ENCODE measurements at places on chromosomes 5 and 9.

- DNase-seq: no peak
These were observed 20.2 kb downstream of the SNX18 start for GRCh38 chr5:54537725-54538124.

DNA sequence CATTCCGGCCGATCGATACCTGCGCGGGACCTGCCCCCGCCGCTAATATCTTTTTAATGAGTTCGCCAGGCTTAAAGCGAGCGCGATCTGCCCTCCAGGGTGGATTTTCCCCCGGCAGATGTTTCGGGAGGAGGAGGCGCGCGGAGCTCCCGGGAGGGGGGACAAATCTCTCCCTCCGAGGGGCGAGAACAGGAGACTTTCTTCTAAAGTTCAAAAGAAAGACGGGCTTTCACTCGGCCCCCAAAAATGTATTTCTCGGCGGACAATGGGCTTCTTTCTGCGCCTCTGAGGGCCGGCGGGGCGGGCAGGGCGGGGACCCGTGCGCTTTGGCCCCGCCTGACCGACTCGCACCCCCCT lies 4.1 kb upstream of the PRDM12 start:
- DNase-seq: no peak

- no peak for DNase-seq
These were observed 89.3 kb upstream of the IL12B start for GRCh38 chr5:159419576-159419975.

- no peak for DNase-seq
These were observed 29.3 kb downstream of the AMBP start for GRCh38 chr9:114048533-114049415.

- no peak for DNase-seq
These were observed 125.9 kb downstream of the RGS3 start for GRCh38 chr9:113589407-113589806.

GRCh38 chr9:112110094-112110776 lies 64.9 kb downstream of the SUSD1 start:
- DNase-seq: no peak

GRCh38 chr5:158609333-158610050 lies 490.2 kb downstream of the EBF1 start:
- no peak for DNase-seq

- no peak for DNase-seq
These were observed 1133.2 kb upstream of the CDH18 start for GRCh38 chr5:21121213-21121612.

- no peak for DNase-seq
These were observed 205.6 kb downstream of the C9orf50 start for GRCh38 chr9:129414993-129415941.

- no peak for DNase-seq
These were observed 118.2 kb downstream of the BOD1 start for GRCh38 chr5:173498286-173498685.

GRCh38 chr5:168528521-168529373 lies at the start of gene FBLL1:
TSS of gene FBLL1 (plus strand) at chr5:168529305. CDS start at chr5:168529505, 200 bp downstream.
- no peak for DNase-seq

DNA sequence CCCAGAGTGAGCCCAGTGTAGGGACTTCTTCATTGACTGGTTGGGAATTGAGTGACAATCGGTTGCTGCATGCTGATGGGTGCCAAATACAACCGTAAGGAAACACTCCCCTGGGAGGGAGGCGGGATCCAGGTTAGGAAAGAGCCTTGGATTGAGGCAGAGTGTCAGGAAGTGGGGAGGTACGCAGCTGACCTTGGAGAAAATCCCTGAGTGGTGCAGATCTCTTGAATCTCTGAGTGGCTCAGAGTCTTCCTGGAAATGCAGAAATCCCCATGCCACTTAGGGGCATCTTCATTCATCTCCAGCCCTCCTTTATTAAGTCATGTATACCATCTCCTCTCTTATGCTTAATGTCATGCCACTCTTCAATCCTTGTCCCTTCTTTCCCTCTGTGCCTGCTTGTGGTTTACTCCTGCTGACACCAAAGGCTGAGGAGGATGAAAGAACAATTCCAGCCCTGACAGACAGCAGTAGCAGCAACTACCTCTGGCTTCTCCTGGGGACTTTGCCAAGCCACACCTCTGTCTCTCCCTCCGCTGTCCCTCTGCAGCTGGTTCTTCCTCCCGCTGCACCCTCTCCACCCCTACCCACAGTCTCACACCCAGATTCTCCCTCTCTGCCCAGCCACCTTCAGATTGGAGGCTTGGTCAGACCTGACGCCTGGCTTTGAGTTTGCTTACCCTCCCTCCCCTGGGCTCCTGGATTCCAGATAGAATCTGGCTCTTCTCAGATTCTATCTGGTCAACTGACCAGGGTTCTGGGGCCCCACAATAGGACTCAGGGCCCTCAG lies 14.1 kb upstream of the LCP2 start:
- DNase-seq: no peak

DNA sequence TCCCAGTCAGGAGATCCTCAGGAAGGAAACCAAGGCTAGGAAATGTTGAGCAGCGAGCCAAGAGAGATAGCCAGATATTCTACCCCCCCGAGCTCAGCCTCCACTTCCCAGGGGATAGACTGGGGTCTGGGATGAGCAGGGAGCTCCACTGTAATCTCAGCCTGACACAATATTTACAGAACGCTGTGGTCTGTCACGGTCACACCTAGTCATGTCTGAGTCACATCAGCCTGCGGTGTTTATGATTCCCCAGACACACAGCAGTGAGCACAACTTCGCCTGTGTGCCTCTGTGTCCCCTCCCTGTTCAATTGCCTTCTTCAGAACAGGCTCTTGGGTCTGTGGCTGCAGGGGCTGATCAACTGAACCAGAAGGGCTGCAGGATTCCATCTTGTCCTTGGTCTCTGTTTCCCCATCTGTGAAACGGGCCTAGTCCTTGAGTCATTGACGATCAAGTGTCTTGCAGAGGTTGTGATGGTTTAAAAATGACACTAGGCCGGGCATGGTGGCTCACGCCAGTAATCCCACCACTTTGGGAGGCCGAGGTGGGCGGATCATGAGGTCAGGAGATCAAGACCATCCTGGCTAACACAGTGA lies 8.6 kb upstream of the PRRX2 start:
- DNase-seq: peak; percentile 28

GRCh38 chr5:2143088-2143487 lies 260.4 kb upstream of the IRX4 start:
- no peak for DNase-seq

DNA sequence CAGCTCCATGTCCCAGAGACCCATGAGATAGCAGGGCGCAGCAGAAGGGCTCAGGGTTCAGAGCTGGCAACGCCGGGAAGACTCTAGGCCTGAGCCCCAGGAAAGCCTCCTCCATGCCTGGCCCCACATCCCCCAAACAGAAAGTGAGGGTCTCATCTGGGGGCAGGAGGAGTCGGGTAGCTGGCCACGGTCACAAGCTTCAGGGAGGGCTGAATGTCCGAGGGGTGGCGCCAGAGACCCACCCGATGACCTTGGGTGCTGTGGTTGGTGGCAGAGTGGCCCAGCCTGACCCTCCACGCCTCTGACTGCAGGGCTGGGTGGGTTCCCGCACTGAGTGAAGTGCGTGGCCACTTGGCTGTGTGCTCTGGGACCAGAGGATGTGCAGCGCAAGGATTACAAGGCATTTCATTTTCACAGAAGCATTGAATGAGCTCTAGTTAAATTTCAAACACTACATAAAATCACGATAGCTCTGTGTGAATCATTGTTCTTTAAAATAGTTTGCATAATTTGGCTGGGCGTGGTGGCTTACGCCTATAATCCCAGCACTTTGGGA lies 3.0 kb downstream of the C8G start:
- DNase-seq: no peak

GRCh38 chr5:180555168-180555921 lies 36.0 kb downstream of the SCGB3A1 start:
- no peak for DNase-seq
